ENCODE measurements at places on chromosomes 4 and X. TPM values are rescaled to one million over a fixed set of nuclear protein-coding genes. Genes with fewer than 3 reads are reported as not detected.

- no peak for DNase-seq
Measured at GRCh38 chr4:6538575-6538974, 36.4 kb upstream of the MAN2B2 start.

Gene CCNA2
- 1.0 TPM for total RNA-seq

DNA sequence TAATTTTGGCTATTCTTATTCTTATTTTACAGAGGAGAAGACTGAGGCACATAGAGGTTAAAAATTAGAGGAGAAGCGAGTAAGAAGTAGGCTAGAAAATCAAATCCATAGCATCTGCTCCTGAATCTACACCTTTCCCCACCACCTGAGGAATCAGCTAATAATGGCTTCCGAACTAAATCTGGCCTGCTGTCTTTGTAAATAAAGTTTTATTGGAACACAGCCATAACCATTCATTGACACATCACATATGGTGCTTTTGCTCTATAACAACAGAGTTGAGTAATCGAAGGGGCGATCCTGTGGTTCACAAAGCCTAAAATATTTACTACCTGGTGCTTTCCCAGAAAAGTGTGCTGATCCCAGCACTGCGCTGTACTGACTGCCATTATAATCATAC lies 38.2 kb downstream of the F11 start:
- DNase-seq: no peak

- no peak for DNase-seq
Measured at GRCh38 chr4:156309031-156309430, 355.4 kb upstream of the CTSO start.

- no peak for DNase-seq
Measured at GRCh38 chr4:108763226-108763593, 357 bp upstream of the ETNPPL start.

GRCh38 chrX:125202591-125203248 lies 117.0 kb upstream of the TEX13C start:
- no peak for DNase-seq

Gene ELOVL6
- total RNA-seq: 62.3 TPM

- DNase-seq: no peak
Measured at GRCh38 chr4:10077076-10077475, 39.5 kb downstream of the WDR1 start.

Gene STPG2
- total RNA-seq: 1.4 TPM

DNA sequence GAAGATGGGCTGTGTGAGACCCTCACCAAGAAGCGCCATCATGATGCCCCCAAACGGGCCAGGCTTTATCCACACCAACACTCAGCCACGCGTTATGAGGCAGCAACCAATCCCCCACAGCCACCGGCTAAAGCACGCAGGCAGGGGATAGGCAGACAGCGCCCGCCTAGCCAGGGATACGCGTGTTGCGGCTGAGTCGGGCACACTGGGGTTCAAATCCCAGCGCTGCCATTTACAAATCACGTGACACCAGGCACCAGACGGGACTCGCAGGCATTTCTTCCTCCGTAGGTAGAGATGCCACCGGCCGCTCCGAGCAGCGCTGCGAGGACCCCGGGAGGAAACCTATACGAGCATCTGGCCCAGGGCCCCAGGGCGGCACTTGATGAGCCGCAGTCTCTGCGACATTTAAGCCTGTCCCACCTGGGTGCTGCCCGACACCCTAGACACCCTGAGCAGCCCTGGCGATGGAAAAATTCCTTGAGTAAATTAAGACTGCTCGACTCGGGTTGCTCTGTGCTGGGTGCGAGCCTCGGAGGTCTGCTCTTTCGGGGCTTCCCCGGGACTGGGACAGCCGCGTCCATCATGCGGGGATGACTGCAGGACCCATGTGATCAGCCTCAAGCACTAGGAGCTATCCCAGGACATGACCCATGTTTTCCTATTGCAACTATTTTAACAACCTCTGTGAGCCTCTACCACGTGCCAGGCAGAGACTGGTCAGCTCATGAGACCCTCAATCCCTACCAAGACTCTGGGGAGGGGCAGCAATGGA lies 6.3 kb downstream of the ABLIM2 start:
- DNase-seq: no peak

Gene HSD17B11
- total RNA-seq: 27.0 TPM

DNA sequence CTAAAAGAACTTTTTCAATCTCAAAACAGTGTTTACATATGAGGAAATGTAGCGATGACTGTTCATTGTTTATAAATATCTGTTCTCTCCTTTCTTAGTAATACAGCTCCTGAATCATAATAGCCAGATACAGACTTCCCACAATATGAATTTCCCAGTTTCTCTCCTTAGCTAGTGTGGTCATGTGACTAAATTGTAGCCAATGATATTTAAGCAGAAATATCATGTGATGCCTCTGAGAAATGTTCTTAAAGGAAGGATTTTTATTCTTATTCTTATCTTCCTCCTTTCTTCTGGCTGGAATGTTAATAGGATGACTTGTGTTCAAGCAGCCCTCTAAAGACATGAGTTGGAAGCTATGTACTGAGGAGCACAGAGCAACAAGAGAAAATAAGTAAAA lies 383.7 kb upstream of the ATOH1 start:
- no peak for DNase-seq

DNA sequence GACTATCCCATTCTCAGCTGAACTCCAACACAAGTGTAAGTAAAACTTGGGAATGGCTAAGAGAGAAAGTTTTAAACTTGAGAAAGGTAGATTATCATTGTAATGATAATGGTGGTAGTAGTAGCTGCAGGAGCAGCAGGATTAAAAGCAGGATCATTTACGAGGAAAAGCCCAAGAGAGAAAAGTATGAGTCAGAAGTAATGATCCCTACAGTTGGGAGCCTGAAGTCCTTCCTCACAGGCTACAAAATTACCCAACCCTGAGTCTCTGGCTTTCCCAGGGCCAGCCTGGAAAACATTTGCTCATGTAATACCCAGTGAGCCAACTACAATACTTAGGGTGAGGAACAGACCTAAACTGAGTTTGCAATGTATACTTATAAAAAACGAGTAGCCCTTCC lies 4.4 kb upstream of the PRDM8 start:
- no peak for DNase-seq

DNA sequence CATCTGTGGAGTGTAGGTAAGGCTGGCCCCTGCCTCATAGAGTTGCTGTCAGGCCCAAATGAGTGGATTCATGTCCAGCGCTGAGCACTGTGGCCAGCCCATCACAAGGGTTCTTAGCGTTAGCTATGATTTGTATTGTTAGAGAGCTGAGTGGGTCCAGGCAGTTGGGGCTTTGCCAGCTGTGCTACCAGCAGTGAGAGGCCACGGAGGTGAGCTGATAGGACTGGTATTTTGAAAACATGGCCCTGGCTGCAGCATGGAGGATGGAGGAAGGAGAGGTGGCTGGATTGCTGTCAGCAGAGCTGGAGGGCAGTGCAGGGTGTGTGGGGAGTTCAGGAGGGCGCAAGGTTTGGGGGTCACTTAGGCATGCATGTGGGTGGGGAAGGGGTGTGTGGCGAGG lies 69.8 kb downstream of the PSAPL1 start:
- DNase-seq: no peak

Gene NAP1L3
- total RNA-seq: 3.4 TPM

DNA sequence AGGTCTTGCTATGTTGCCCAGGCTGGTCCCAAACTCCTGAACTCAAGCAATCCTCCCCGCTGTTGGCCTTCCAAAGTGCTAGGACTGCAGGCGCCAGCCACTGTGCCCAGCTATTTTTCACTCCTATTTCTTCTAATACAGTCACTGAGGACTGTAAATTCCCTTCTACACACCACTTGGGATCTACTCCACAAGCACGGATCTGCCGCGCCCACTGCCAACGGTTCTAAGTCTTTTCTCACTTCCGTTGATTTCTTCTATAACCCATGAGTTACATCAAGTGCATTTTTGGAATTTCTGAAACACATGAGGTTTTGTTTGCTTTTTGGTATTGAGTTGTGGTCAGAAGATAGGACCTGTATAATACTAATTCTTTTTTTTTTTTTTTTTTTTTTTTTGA lies 48.6 kb downstream of the FAM53A start:
- DNase-seq: no peak

GRCh38 chr4:10613926-10614478 lies 70.6 kb downstream of the CLNK start:
- no peak for DNase-seq

Gene XK
- 4.9 TPM for total RNA-seq

Gene ENPEP
- 3.9 TPM for total RNA-seq

GRCh38 chr4:150862829-150863228 lies 152.3 kb downstream of the LRBA start:
- DNase-seq: no peak

DNA sequence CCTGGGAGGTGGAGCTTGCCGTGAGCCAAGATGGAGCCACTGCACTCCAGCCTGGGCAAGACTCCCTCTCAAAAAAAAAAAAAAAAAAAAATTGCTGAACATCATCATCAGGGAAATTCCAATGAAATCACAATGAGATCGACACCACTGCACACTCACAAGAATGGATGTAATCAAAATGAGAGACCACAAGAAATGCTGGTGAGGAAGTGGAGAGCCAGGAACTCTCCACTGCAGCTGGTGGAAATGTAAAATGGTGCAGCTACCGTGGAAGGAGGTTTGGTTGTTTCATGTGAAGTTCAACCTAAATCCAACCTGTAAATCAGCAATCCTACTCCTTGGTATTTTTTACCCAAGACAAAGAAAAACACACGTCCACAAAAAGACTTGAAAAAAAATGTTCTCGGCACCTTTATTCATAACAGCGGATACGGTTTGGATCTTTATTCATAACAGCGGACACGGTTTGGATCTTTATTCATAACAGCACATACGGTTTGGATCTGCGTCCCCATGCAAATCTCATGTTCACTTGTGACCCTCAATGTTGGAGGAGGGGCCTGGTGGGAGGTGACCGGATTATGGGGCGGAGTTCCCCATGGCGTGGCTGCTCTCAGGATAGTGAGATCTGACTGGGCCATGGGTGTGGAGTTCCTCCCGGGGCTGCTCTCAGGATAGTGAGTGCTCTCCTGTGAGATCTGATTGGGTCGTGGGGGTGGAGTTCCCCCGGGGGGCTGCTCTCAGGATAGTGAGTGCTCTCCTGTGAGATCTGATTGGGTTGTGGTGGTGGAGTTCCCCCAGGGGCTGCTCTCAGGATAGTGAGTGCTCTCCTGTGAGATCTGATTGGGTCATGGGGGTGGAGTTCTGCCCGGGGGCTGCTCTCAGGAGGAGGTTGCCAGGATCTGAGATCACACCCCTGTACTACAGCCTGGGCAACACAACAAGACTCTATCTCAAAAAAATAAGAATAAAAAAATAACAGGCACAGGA lies 7.7 kb downstream of the GAK start:
- no peak for DNase-seq

GRCh38 chr4:22901631-22902030 lies 208.9 kb downstream of the GBA3 start:
- DNase-seq: no peak

DNA sequence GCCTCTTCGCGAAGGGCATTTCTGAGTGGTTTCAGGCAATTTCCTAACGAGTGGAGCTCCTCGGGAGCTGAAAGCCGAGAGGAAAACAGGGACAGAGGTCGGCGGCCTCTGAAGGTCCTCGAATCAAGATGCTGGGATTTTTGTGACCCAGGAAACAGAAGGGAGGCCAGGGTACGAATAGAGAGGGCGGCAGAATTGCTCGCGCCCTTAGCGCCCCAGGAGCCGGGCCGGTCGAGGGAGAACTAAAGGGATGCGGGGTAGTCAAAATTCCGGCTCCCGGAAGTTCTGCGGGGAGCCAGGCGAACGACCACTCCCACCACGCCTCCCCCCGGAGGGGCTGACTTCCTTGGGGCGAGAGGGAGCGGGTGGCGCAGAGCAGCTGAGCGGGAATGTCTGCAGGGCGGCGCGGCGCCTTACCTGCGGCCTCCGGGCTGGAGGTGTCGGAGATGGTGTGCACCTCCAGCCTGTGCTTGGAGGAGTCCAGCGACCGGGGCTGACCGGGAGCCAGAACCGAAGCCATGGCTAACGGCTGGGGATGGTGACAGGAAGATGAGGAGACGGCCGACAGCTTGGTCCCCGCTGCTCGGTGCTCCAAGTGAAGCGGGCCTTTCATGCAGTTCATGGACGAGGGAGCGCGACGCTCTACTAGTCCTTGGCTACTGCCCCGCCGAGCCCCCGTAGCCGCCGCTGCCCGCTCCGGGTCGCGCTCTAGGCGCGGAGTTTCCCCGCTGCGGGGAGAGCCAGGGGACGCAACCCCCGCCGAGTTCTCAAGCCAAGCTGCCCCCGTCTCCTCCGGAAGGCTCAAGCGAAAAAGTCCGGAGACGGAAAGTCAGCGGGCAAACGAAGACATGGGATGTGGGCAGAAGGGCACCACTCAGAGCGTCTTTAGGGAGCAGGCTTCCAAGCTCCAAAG lies 782 bp downstream of the PITX2 start:
- DNase-seq: no peak

DNA sequence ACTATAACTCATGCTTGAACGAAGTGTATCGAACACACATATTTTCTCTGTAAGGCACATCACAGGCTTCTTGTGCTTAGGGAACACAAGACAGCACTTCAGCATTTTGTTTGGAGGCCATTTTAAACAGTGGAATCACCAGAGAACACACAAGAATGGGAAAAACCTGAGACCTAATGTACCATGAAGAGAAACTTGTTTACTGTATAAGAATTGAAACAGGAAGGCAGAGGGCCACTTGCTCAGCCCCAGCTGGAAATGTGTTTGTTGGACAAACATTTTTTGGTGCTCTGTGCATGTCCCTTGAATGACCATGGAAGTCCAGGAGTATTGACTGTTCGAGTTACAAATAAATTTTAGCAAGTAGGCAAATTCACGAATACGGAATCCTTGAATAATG lies 47.5 kb downstream of the RAPGEF2 start:
- no peak for DNase-seq

GRCh38 chr4:39730072-39730471 lies 32.1 kb downstream of the UBE2K start:
- DNase-seq: no peak

Gene PASD1
- not detected for total RNA-seq

- no peak for DNase-seq
Measured at GRCh38 chrX:144531877-144532276, 648.0 kb downstream of the UBE2NL start.

DNA sequence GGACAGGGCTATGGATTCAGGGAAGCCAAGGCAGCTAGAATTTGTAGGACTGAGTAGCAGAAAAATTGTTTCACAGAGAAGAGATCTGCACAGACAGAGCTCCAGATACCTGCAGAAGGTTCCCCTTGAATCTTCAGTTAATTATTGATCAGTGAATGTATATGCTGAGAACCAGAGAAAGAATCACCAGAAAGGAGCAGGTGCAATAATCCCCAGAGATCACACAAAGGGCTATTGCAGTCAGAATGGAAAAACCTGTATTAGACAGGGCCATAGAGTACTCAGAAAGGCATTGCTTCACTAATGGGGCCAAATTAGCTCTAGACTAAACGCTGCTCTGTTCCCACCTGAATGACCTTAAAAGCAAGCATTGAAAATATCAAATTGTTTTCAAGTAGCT lies 35.5 kb upstream of the SMAD1 start:
- DNase-seq: no peak
